Heart right ventricle (tissue), 16 donors: ENCODE measurements at places on chromosomes 1 and 21.

- no peak for DNase-seq
Measured at GRCh38 chr1:63924600-63924999, 150.8 kb downstream of the ROR1 start.

DNA sequence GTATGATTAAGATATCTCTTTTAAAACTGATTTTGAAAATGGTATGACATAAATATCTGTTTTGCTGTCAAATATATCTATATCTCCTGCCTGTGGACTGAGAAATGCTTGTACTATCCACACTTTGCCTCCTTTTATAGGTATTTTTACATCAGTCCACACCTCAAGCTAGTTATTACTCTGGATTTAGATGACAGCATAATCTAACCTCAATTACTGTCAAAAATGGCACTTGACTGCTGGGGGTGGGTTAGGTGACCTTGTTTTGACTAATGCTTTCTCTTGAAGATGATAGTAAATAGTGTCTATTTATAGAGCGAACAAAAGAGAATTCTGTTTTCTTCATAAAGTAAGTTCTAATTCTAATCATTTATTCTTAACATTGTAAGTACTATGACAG lies 9.1 kb downstream of the ADGRL2 start:
- DNase-seq: no peak

DNA sequence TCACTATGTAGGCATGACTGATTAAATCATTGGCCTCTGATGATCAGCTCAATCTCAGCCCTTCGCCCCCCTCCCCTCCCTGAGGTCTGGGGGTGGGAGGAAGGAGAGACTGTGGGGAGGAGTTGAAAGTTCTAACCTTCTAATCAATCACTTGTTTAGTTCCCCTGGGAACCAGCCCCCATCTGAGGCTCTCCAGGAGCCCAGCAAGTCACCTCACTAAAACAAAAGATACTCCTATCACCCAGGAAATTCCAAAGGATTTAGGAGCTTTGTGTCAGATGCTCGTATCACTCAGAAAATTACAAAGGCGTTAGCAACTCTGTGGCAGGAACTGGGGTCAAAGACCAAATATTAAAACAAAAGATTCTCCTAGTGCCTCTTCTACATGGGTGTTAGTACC lies 21.6 kb downstream of the SYF2 start:
- no peak for DNase-seq

- no peak for DNase-seq
Measured at GRCh38 chr21:18743531-18743930, 339.9 kb upstream of the TMPRSS15 start.

DNA sequence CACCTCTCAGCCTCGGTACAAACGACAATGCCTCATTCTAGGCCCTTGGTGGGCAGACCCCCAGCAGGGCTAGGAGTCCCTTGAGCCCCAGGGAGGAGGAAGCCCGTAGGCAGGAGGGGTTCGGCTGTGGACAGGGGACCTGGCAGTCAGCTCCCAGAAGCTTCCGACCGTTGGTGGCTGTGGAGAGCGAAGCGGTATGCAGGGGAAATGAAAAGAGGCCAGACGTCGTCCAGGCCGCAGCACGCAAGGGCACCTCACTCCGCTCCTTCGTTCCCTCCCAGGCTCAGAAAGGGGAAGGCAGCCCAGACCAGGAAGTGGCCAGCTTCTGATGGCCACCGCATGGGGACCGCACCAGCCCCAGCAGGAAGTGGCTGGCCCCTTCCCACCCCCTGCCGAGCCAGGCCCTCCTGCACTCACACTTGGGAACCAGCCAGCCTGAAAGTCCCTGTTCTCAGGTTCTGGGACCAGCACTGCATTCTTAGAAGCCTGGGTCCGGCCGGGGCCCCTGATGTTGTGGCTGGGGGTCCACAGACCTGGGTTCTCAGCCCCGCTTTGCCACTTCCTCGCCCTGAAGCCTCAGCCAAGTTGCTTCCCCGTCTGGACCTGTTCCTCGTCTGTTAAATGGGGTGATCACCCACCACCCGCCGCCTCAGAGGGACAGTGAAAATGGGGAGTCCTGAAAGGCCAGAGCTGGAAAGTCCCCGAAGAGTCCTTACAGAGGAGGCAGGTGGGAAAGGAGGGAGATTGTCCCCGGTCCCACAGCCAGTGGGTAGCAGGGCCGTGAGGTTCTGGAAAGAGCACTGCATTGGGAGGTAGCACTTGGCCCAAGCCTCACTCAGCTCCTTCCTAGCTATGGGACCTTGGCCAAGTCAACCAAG lies 104.0 kb upstream of the RUNX3 start:
- peak; percentile 24 for DNase-seq

GRCh38 chr21:45916011-45916840 lies 65.3 kb upstream of the COL6A1 start:
- no peak for DNase-seq

DNA sequence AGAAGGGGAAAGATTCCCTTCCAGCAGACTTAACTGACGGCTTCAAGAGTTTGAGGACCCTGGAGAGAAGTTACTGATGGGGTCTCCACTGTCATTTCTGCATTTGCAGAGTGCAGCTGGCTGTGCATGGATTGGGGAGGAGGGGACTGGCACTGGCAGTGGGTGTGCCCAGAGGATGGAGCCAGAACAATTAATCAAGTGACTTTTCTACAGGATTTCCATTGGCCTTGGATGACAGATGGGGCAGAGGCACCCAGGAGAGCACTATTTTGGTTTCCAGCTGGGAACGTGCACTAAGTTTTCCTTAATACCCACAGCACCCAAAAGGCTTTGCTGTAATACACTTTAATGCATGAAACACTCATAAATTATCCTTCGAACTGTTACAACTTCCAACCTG lies 1.3 kb downstream of the NGF start:
- DNase-seq: no peak

DNA sequence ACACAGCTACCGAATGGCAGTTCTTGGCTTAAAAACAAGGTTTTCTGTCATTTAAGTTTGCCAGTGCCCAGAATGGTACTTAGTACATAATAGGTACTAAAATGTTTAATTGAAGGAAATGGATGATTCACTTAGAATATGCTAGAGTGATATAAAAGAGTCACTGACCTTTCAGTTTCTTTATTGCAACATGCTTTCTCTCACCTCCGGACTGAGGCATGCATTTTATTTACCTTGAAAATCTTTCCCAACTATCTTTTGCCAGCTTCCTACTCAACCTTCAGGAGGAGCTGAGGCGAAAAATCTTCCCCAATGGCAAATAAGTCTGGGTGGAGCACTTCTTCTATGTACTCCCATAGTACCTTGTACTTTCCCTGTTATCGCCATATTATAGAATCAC lies 244.9 kb downstream of the ZNF648 start:
- DNase-seq: no peak

DNA sequence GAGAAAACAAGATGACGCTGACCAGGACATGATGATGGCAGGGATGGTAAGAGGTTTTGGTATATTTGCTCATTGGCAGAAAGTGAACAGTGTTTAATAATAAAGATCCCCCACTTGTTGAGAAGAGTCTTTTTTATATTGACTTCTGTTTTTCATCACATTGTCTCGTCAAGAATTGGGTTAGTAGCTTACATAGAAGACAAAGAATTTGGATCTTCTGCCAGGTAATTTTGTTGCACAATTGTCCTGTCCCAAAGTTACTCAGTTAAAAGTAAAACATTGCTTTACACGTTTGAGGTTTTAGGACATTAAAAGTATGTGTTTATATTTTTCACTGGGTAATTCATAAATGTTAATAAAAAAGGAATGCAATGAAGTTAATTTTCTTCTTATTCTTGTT lies 48.3 kb upstream of the LAMC2 start:
- no peak for DNase-seq

GRCh38 chr1:234861024-234861620 lies 251.1 kb upstream of the IRF2BP2 start:
- no peak for DNase-seq

- DNase-seq: peak; percentile 24
Measured at GRCh38 chr1:174974711-174975119, 25.0 kb upstream of the CACYBP start.

DNA sequence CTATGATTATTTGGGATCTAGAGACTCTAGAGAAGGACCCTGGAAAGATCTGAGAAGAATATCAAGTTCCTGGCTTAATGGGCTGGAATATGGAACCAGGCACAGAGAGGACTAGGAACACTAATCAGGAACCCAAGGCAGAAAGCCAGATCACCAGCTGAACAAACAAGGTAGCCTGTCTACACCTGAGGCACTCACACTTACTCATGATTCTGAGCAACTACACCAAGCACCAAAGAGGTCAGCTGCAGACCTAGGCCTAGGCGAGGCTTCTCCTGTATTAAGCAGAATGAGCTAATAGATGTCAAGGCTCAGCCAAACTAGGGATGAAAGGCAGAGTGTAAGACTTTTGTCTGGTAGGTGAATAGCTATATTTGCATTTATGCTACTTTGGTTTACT lies 368.1 kb downstream of the LTN1 start:
- no peak for DNase-seq

- no peak for DNase-seq
Measured at GRCh38 chr1:115222616-115223402, 115.2 kb downstream of the NGF start.

DNA sequence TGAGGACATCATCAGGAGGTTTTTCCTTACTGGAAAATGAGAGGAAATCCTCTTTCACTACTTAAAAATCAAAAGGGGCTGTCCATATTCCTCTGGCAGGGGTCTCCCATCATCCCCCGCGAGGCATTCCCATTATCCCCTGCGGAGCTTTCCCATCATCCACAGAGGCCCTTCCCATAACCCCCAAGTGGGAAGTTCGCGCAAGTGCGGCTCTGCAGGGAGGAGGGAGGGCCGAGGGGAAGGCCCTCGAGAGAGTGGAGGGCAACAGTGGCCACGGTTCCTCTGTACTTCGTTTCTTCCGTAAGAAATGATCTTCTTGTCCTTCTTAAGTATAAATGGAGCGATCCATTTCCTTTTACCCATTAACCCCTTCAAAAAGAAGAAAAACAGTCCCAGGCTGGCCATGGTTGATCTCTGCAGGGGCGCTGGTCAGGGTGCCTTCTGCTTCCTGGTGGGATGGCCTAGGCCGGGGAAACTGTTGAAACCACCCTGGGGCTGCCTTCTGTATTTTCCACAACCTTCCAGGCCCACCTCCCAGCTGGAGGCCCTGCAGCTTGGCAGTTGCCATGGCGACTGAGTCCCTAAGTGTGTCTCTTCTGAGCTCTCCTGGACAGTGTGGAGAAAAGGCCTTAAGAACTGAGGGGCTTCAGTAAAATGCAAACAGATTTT lies 3.6 kb upstream of the RSPH1 start:
- DNase-seq: no peak

DNA sequence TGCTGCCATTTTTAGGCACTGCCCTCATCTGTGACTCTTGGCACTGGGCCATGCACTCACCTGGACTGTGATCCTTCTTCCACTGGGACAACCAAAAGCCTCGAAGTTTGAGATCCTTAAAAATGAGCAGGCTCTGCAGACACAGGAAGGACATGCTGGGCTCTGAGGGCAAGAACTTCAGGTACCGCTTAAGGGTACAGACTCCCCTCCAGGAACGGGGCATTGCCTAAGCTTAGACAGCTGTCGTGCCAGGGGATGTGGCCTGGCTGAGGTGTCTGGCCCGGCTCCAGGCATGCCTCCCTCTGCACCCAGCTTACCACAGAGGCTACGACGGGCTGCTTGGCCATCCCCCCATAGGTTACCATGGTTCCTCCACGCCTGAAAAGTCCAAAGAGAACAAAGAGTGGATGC lies 14.2 kb upstream of the SRSF4 start:
- no peak for DNase-seq

DNA sequence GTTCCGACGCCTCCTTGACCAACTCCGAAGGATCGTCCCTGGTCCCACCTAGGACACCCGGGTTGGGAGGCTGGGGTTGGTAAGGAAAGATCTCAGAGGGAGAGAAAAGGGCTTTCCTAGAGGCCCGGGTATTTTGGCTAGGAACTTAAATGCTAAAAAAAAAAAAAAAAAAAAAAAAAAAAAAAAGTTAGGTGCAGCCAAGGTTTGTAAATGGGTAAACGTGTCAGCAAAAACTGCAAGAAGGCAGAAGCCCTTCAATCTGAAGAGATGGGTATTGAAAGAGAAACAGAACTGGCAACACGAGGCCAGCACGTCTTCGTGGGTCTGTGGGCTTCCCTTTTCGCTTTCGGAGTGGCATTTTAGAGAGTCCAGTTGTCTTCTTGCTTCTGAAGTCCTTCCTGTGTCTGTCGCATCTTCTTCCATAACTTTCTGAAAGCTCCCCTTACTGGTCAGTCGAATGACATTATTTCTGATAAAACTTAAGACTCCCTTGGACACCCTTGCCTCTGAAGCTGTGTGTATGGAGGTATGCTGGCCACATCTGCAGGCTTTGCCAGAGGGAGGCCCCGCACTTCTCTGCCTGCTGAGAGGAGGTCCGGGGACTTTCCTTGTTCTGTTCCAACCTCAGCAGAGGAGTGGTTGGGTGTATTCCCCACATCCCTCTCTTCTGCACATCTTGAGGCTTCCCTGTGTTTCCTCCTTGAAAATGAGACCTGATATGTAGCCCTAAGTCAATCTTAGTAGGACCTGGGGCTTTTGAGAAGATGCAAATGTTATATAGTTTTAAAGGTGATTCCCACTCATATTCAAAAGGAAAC lies 745 bp downstream of the RCSD1 start:
- no peak for DNase-seq

DNA sequence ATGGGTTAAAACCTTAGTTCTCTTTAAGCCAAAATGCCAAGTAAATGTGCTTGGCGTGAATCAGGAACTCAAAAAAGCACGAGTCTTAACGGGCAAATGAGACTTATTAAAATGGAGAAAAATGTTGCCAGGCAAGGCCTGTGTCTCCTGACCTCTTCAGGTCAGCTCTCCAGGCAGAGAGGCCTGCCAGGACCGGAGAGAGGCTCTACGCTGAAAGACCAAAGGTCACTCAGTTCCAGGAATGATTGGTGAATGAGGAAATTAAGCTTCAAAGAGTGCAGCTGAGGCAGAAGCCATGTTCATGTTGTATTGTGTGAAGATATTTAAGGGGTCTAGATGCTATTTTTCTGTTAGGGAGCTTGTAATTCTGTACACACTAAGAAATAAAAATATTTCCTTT lies 66.6 kb downstream of the SPAG17 start:
- DNase-seq: no peak

DNA sequence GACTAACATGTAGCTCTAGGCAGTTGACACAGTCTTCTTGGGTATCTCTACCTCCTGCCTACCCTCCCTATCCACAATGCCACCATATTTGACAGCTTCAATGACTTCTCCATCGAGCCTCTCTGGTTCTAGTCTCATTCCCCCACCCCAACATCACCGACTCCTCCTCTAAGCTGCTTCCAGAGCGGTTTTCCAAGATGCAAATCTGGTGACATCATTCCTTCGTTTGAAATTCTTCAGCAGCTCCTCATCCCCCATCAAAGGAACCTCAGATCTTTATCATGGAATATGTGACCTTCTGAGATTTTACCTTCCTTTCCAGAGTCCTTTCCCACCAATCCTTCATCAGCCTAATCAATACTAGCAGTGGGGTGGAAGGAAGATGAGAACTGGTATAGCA lies 352.4 kb upstream of the RUNX1 start:
- no peak for DNase-seq

- peak; percentile 22 for DNase-seq
Measured at GRCh38 chr1:231091831-231092301, 51.8 kb upstream of the FAM89A start.

DNA sequence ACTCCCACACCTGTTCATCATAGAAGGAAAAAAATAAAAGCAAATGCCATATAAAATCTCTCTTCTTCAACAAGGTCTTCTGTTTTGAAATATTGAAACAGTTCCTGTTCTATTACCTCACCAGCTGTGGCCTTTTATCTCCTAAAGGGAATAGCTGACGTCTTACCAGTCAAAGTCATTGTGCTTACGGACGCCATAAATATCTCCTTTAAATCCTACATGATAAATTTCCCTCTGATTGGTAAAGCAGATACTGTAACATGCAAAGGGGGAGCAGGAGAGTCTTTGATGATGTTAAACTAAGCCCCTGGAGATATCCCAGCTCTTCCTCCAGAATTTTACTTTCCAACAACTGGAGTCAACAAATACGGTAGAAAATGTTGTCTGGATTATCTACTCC lies 168.4 kb downstream of the ZC3H11B start:
- DNase-seq: no peak
